ENCODE measurements at places on chromosomes 7 and 10.

DNA sequence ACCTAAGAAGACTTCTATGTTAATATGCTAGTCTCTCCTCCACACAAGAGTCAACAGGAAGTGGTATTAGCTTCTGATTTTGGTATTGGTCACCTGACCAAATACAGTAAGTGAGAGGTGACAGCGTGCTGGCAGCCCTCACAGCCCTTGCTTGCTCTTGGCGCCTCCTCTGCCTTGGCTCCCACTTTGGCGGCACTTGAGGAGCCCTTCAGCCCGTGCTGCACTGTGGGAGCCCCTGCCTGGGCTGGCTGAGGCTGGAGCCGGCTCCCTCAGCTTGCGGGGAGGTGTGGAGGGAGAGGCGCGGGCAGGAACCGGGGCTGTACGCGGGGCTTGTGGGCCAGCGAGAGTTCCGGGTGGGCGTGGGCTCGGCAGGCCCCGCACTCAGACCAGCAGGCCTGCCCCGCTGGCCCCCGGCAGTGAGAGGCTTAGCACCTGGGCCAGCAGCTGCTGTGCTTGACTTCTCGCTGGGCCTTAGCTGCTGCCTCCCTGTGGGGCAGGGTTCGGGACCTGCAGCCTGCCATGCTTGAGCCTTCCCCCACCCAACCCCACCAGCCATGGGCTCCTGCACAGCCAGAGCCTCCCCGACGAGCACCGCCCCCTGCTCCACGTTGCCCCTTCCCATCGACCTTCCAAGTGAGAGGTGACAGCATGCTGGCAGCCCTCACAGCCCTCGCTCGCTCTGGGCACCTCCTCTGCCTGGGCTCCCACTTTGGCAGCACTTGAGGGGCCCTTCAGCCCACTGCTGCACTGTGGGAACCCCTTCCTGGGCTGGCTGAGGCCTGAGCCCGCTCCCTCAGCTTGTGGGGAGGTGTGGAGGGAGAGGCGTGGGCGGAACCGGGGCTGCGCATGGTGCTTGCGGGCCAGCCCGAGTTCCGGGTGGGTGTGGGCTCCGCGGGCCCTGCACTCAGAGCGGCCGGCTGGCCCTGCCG is 4.2 kb upstream of the ACSL5 start:
- no peaks in the 10 kb centered on the region for H3K27me3 ChIP-seq
- DNase-seq, result peak; percentile 20
- H3K36me3 ChIP-seq, result no peaks in the 10 kb centered on the region
- no peak overlapping the region for H3K27ac ChIP-seq

DNA sequence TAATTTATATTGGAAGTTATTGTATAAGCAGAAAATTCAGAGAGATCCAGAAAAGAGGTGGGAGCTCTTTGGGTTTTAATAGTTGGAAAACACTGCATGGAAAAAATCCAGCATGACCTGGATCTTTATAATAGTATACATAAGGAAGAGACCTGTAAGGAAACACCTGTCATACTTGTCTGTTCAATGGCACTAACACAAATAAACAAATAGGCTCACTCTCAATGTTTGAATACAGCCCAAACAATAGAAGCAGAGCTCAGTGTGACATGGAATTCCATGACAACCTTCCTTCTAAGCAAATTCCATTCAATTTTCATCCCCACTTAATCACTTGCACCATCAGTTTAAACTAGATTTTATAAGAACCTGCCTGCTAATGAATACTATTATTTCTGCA is 31.7 kb downstream of the CISD1 start:
- no peak overlapping the region for H3K27ac ChIP-seq
- DNase-seq, result no peak
- H3K4me1 ChIP-seq, result no peaks in the 10 kb centered on the region
- no peak overlapping the region for H3K4me3 ChIP-seq
- H3K27me3 ChIP-seq, result no peaks in the 10 kb centered on the region
- no peaks in the 10 kb centered on the region for H3K36me3 ChIP-seq

- H3K4me1 ChIP-seq, result peaks cover 65% of the 10 kb centered on the region
- peak; percentile 80 for DNase-seq
- no peaks in the 10 kb centered on the region for H3K36me3 ChIP-seq
- no peaks in the 10 kb centered on the region for H3K27me3 ChIP-seq
- H3K4me3 ChIP-seq, result peak overlapping the region; percentile 95
These were observed 2.0 kb downstream of the VOPP1 start for GRCh38 chr7:55570218-55570873.

- H3K27ac ChIP-seq, result no peak overlapping the region
- H3K27me3 ChIP-seq, result no peaks in the 10 kb centered on the region
- H3K4me1 ChIP-seq, result no peaks in the 10 kb centered on the region
- H3K36me3 ChIP-seq, result no peaks in the 10 kb centered on the region
- no peak overlapping the region for H3K4me3 ChIP-seq
- DNase-seq, result no peak
These were observed 249.4 kb downstream of the RAB11FIP2 start for GRCh38 chr10:117797296-117797695.

GRCh38 chr10:18684953-18685352 is 25.7 kb downstream of the ARL5B start:
- no peak overlapping the region for H3K4me3 ChIP-seq
- no peaks in the 10 kb centered on the region for H3K27me3 ChIP-seq
- DNase-seq, result no peak

DNA sequence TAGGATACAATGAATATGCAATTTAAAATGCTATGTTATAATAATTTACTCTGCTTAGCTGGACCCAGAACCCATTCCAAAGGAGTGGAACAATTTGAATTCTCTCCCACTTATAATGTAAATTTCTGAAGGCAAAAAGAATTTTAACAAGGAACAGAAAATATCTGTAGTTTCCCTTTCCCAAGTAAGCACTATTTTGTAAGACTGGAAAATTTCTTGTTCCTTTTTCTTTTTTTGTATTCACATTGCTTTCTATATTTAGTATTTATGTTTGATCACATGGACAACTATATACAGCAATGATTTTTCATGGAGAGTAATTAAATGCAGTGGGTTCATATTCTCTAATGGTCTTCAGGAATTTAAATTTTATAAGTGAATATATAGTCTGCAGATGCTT is 127.4 kb downstream of the GPR85 start:
- no peaks in the 10 kb centered on the region for H3K36me3 ChIP-seq
- H3K4me3 ChIP-seq, result no peak overlapping the region
- no peaks in the 10 kb centered on the region for H3K4me1 ChIP-seq
- DNase-seq, result no peak
- H3K27me3 ChIP-seq, result no peaks in the 10 kb centered on the region

- H3K36me3 ChIP-seq, result no peaks in the 10 kb centered on the region
- peaks cover 45% of the 10 kb centered on the region for H3K4me1 ChIP-seq
- H3K27me3 ChIP-seq, result no peaks in the 10 kb centered on the region
- peak overlapping the region; percentile 75 for H3K27ac ChIP-seq
- peak; percentile 94 for DNase-seq
These were observed 10.3 kb upstream of the IFIT1B start for GRCh38 chr10:89367529-89367928.

DNA sequence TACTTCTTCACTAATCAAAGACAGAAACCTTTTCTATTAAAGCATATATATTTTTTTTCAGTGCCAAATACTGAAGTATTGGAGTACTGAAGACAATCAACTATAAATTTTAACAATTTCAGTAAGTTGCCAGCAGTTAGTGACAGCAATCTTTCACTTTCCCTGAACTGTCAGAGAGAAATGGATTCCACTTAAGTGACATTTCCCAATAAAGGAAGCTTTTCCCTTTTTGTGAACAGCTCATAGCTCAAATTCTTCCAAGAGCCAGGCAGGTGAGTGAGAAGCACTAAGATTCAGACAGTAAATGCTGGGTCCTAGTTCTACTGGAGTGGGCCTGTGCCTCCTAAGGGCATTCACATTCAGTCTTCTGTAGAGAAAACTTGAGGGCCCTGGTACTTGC is 142.0 kb downstream of the SRPK2 start:
- DNase-seq, result no peak
- no peak overlapping the region for H3K27ac ChIP-seq
- no peak overlapping the region for H3K4me3 ChIP-seq
- H3K36me3 ChIP-seq, result no peaks in the 10 kb centered on the region

DNA sequence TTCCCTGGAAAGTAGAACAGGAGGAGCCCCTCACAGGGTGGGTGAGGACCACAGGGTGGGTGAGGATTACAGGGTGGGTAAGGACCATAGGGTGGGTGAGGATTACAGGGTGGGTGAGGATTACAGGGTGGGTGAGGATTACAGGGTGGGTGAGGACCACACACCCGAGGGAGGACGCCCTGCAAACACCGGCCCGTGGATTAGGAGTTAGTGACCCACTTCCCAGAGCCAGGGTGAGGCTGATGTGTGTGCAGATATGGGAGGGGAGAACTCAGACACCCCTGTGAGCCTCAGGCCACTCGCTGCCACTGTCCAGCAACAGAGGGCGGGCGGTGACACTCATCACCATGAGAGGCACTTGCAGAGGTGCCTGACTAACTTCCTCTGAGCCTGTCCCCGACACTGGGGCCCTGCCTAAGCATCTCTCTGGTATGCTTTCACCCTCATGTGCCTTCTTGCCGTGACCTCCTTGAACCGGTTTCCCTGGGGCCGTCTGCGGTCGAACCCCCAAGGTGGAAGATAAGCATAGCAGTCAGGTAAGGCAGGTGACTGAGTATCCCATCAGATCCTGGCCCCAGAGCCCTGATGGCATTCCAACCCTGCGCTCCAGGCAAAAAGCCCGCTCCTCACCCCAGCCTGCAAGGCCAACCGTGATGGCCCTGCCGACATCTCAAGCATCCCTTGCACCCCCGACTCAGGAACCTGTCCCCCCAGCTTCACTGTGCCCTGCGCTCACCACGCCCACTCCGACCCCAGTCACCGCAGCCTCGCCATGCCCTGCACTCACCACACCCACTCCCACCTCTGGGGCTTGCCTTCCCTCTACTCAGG is 74.1 kb downstream of the FAM53B start:
- no peak overlapping the region for H3K4me3 ChIP-seq
- no peaks in the 10 kb centered on the region for H3K36me3 ChIP-seq
- no peak overlapping the region for H3K27ac ChIP-seq
- no peaks in the 10 kb centered on the region for H3K27me3 ChIP-seq
- DNase-seq, result no peak
- no peaks in the 10 kb centered on the region for H3K4me1 ChIP-seq

GRCh38 chr7:33814936-33815335 is 90.4 kb upstream of the BMPER start:
- H3K27ac ChIP-seq, result no peak overlapping the region
- no peak overlapping the region for H3K4me3 ChIP-seq
- no peaks in the 10 kb centered on the region for H3K27me3 ChIP-seq
- no peak for DNase-seq
- 0 out of 2 replicates have a peak, but pooled peaks cover 6% of the 10 kb centered on the region for H3K4me1 ChIP-seq

DNA sequence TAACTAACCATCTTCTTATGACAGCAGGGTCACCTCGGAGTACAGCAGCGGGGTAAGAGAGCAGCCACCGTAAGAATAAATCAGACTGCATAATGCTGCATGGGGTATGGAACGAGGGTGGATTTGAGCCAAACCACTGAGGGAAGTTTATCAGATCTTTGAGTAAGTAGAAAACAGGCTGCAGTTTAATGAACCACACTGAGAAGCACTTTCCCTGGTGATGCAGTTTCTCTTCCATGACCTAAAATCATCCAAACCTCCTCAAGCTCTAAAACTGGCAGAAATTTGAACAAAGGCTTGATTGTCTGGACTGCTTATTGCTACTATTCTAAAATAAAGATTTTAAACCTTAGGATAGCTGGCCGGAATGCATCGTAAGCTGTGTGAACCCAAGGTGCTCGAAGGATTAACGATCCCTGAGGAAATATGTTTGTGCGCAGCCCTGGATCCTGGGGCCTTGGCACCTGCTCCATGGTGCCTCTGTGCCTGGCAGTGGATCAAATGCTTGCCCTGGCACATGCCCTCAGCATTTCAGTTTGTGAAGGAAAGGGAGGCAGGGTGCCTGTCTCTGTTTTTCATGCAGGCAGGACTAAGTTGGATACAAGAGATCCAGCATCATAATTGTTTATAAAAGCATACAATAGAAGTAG is 322.7 kb downstream of the LHFPL3 start:
- no peak for DNase-seq

- DNase-seq, result no peak
- no peak overlapping the region for H3K4me3 ChIP-seq
- no peaks in the 10 kb centered on the region for H3K36me3 ChIP-seq
These were observed 26.5 kb upstream of the EPC1 start for GRCh38 chr10:32373496-32373895.

- DNase-seq, result no peak
- no peaks in the 10 kb centered on the region for H3K4me1 ChIP-seq
- H3K27me3 ChIP-seq, result no peaks in the 10 kb centered on the region
- peak overlapping the region; percentile 62 for H3K27ac ChIP-seq
- peak overlapping the region; percentile 92 for H3K4me3 ChIP-seq
These were observed 399 bp downstream of the FHIP2A start for GRCh38 chr10:114821915-114822443.

DNA sequence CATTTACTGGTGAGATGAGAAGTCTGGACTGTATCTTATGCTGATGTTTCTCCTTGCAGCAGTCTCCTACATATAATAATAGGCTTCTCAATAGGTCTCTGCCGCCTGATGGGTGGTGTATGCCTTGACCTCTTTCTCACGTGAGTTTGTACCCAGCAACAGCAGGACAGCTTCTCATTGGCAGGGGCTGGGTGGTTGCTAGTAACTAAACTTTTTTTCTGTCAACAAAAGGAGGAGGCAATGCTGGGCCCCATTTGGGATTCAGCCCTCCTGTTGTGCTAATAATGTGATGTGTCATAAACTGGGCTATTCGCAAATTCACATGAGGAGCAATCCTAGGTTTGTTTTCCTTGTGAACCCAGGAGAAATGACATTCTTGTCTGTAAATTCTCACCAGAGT is 533.6 kb downstream of the GATA3 start:
- no peak for DNase-seq
- H3K27ac ChIP-seq, result no peak overlapping the region
- no peaks in the 10 kb centered on the region for H3K27me3 ChIP-seq
- no peaks in the 10 kb centered on the region for H3K36me3 ChIP-seq

DNA sequence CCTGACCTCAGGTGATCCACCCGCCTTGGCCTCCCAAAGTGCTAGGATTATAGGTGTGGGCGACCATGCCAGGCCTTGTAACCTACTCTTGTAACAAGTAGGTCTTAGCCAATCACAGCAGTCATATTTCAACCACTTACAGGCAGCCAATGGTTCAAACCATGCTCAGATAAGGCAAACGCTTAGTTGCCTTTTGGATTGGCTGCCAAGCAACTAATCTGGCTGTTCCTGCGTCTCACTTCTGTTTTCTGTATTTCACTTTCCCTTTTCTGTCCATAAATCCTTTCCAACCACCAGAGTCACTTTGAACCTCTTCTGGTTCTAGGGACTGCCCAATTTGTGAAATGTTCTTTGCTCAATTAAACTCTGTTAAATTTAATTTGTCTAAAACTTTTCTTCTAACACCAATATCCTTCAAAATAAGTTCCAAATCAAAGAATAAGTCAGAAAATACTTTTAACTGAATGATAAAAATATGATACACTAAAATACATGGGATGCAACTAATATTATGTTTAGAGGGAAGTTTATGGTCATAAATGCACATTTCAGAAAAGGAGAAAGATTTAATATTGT is 19.1 kb upstream of the PRF1 start:
- H3K27me3 ChIP-seq, result no peaks in the 10 kb centered on the region
- no peak overlapping the region for H3K4me3 ChIP-seq
- DNase-seq, result no peak
- H3K4me1 ChIP-seq, result no peaks in the 10 kb centered on the region
- no peak overlapping the region for H3K27ac ChIP-seq

GRCh38 chr7:99362801-99363200 is 11.7 kb upstream of the ARPC1B start:
- 0 out of 2 replicates have a peak, but pooled peaks cover 3% of the 10 kb centered on the region for H3K36me3 ChIP-seq
- H3K27me3 ChIP-seq, result no peaks in the 10 kb centered on the region
- DNase-seq, result no peak
- H3K4me3 ChIP-seq, result no peak overlapping the region
- no peaks in the 10 kb centered on the region for H3K4me1 ChIP-seq

GRCh38 chr7:67653856-67654454 is 657.3 kb downstream of the TYW1 start:
- no peak for DNase-seq
- H3K27ac ChIP-seq, result no peak overlapping the region
- H3K4me3 ChIP-seq, result no peak overlapping the region
- no peaks in the 10 kb centered on the region for H3K27me3 ChIP-seq
- H3K4me1 ChIP-seq, result no peaks in the 10 kb centered on the region
- no peaks in the 10 kb centered on the region for H3K36me3 ChIP-seq
